NCI-H1436 treated with DMSO at 0.1 percent for 48 hours (cell line): ENCODE measurements at places on chromosomes 1 and 21.

GRCh38 chr1:39957299-39958015, 2.5 kb downstream of the MFSD2A start:
- DNase-seq: no peak

DNA sequence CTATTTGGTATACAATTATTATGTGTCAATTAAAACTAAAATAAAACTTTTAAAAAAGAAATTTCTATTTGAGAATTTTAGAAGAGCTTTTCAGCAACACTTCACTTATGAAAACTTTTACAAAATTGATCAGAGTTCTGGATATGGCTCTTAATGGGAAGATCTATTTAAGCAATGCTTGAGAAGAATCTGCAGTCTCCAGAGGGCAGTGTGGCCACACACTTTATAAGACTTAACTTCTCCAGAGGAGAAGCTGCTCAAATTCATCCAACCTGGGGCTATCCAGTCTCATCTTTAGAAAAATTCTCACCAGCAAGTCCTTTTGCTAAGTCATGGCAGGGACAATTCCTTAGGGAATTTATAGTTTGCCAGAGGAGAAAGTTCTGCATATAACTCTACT, 25.2 kb upstream of the AGO1 start:
- DNase-seq: no peak

GRCh38 chr1:70220015-70220414, 1.2 kb upstream of the SRSF11 start:
- no peak for DNase-seq

DNA sequence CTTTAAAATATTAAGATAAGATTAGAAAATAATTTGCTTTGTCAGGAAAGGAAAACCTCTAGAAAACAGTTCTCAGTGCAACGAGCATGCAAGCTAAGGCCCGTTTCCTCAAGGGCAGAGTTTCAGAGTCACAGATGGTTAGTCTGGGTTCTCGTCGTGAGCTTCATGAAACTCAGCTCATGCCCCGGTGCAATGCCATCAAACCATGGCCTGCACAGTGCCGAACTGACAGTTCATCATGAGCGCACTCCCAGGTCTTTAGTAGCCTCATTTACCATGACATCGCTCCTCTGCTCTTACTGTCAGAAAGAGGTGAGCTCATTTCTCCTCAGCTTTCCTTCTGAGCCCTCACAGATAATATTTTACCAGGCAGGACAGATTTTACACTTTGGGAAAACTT, 319.2 kb downstream of the NTNG1 start:
- no peak for DNase-seq

DNA sequence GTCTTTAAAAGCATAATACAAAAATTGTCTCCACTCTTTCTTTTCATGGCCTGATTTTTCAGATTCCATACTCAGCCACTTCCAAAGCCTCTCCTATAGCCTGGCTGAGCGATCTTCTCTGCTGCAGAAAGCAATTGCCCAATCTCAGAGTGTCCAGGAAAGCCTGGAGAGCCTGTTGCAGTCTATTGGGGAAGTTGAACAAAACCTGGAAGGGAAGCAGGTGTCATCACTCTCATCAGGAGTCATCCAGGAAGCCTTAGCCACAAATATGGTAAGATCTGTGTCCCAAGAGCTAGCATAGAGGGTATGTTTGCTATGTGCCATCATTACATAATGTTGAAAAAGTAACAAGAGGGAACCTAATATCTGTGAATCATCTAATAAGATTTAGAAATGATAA, 130.7 kb upstream of the BMP8A start:
- DNase-seq: no peak

DNA sequence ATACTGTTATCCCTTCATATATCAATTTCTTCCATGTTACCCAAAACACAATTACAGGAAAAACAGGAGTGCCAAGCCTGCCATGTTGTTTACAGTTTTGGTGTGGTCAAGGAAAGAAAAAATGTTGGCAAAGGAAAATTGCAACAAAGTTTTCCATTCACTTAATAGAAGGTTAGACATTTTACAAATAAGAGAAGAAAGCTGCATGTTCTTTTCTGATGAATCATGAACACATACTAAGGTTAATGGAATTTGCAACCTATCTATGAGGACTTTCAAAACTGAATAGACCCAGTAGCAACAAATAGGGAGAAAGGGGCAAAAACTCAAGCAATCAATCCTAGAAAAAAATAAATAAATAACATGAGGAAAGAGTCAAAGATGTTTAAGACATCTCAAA, 556.7 kb downstream of the DPYD start:
- no peak for DNase-seq

- no peak for DNase-seq
These were observed 35.4 kb downstream of the DISP3 start for GRCh38 chr1:11514366-11514765.
